ENCODE measurements at places on chromosomes 7 and 10.

DNA sequence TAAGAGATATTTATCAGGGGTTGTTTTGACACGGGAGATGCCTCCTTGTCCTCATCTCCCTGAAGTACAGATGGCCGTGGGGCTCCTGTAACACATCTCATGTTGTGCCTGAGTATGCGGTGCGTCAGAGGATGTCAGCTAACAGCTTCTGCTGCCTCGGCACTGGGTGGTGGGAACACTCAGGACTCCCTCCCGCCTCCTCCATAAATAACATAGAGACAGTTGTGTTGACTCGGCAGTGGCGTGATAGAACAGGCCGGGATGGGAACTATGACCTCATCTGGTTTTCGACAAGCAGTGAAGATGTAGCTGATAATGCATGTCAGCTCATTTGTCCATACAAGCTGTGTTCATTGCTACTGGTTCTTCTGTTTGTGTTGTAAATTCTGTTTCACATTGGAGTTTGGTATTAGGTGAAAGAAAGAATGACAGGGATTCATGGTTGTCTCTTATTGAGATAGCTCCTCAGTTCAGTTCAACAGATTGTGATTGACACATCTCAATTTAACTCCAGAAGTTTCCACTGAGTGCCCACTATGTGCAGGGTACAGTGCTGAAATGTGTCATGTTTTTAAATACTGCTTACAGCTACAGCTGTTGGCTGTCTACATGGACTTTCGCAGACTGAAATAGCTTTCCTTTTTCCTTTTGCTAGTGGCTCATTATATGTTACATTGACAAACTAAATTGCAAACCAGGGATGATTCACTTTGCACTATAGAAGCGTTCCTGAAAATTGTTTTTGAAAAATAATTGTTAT, 87.4 kb downstream of the CHN2 start:
- DNase-seq: no peak

DNA sequence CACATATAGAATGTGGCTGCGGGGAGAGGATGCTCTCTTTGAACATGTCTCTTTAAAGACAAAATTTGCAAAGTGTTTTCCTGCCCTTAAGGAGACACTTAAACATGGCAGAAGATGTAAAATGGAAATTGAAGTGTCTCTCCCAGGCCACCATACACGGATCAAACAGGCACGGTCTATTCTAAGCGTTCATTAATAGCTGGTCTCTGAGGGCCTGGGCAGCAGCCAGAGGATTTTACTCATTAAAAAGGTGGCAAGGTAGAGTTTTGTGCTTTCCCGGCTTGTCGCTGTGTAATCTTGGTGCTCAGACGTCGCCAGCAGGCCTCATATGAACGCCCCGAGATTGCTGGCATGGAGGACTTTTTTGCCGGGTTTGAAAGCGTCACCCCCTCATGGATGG, 205.5 kb downstream of the EMX2 start:
- DNase-seq: no peak

DNA sequence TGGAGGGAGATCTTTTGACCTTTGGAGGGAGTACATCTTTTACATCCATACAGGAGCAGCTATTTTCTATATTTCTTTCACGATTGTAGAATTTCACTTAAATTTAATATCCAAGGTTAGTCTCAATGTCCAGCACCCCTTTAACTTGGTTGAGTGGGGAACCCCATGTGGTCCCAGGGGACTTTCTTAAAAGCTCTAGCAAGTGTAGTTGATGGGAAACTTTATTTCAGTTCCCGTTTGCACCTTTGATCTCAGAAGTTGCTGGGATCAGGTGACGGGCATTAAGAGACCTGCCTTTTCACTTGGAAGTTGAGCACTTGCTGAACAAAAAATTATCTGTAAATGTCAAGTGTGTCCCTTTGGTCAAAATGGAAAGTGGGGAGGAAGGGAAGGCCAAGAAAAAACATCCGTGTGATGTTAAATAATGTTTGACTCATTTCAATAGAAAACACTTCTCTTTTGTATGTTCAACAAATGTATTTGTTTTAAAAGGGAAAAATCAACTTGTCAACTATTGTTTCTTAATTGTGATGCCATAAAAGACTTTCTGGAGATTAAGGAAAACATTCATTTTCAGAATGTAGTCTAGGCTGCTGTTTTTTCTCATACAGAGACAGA, 370.1 kb upstream of the GALNT17 start:
- DNase-seq: no peak

DNA sequence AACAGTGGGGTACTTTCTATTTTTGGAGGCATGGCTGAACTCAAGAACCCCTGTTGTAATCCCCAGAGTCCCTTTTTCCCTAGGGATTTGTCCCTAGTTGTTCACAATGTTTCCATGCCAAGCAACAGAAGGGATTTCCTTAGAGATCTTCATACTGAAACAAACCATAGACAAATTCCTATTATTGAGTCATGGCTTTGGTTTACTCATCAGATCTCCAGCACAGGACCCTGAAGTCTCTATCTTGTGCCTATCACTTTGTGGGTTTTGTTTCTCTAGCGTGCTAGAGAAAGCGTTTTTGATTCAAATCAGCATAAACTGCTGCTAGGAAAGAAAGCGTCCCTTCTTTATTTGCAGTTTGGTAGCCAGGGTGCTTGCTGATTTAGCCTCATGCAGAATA, 165.0 kb downstream of the BAMBI start:
- DNase-seq: no peak

DNA sequence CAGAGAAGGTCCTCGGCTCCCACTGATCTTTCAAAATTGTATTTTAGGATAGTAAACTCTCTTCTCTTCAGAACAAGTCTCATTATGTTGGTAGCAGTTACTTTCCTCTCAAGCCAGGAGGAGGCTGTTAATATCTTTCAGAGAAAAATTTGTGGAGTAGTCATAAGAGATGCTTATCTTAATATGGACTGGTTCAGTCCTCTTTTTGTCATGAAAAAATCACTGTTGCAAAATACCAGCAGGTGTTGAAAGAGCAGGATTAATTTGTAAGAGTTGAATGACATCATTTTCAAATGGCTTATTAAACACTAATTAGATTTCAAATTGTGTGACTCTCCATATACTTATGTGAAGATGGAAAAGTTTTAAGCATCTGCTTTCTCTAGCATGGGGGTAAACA, 662.5 kb downstream of the POM121L12 start:
- no peak for DNase-seq

- DNase-seq: no peak
Measured at GRCh38 chr7:98286701-98287485, 5.4 kb downstream of the BRI3 start.

- no peak for DNase-seq
Measured at GRCh38 chr7:1748839-1749173, 78.7 kb downstream of the ELFN1 start.

DNA sequence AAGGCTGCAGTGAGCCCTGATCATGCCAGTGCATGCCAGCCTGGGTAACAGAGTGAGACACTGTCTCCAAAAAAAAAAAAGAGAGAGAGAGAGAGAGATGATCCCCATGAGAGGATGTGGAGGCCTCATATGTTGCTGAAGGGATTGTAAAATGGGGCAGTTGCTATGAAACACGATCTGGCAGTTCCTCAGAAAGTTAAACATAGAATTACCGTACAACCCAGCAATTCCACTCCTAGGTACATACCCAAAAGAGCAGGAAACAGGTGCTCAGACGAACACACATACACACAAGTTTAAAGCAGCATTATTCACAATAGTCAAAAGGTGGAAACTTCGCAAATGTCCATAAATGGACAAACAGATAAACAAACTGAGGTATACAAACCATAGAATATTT, 27.4 kb upstream of the CYTH3 start:
- no peak for DNase-seq

- DNase-seq: no peak
Measured at GRCh38 chr10:75487087-75487754, 55.8 kb downstream of the LRMDA start.

DNA sequence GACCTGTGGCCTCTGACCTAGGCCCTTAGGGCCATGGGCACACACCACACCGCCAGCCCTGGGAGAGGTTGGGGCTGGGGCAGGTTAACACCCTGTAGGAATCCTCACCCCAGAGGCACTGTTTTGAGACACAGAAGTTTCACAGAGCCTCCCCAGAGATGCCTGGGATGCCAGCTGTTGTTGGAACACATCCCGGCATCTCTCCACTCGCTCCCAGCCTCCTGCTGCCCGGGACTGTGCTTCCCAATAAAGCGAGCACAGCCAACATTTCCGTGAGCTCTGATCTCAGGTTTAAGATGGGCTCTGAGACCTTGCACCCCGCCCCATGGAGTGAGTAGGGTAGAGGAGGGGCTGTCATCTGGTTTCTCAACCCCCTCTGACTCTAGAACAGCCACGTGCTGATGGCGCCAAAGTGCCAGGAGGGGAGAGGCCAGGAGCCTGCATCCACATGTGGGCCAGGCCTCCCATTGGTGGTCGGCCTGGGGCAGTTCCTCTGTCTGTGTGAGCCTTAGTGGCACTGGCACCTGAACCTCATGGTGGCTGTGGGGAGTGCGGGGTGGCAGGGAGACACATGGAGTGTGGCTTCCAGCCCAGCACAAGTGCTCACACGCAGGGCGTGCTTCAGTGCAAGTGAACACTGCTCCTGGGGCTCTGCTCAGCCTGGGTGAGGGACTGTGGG, 54.7 kb downstream of the RASGEF1A start:
- no peak for DNase-seq

- no peak for DNase-seq
Measured at GRCh38 chr10:129191797-129192196, 275.2 kb upstream of the MGMT start.

GRCh38 chr10:34670081-34670480, 145.0 kb downstream of the PARD3 start:
- DNase-seq: no peak

DNA sequence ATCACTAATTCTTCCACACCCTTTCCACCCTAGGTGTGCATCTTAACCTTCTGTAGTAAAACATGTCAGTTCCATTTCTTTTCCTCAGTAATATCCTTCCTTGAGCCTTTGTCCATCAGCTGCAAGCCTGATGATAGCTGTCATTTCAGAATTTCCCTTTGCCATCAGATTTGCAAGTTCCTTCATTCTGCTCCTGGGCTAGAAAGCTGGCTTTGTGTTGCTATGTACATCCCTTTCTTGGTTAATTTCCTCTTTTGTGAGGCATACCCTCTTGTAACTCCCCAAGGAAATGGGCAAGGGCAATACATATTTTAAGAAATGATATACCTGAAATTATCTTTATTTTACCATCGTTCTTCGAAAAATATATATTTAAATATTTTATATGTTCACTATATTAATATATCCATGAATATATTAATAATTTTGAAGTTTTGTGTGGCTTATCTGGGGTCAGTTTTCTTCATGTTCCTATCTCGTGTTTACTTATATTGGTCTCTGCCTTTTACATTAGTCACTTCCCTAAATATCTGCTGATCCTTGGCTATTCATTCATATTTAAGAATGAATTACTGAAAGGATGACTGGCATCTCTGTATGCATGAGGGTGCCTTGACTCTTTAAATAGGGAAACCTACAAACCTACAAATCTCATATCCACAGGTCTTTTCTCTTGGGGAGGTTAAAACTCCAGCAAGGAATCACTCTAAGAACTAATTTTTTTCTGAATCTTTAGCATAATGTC, 143.8 kb downstream of the ZNF22 start:
- DNase-seq: no peak

DNA sequence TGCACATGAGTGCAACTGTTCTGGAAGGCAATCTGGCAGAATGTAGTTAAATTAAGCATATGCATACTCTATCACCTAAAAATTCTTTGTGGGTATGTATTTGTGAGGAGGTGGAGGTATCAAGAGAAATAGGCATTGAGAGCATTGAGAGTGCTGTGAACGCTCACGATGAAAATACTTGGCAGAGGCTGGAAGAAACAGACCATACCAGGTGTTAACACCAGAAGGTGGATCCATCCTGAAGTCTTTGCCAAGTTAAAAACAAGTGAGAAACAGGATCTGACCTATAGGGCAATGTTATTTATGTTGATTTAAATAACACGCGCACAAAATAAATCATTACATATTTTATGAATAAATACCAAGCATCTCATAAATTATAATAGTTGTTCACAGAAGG, 311.6 kb downstream of the PCLO start:
- no peak for DNase-seq

GRCh38 chr10:66637273-66638036, 288.4 kb upstream of the LRRTM3 start:
- no peak for DNase-seq

DNA sequence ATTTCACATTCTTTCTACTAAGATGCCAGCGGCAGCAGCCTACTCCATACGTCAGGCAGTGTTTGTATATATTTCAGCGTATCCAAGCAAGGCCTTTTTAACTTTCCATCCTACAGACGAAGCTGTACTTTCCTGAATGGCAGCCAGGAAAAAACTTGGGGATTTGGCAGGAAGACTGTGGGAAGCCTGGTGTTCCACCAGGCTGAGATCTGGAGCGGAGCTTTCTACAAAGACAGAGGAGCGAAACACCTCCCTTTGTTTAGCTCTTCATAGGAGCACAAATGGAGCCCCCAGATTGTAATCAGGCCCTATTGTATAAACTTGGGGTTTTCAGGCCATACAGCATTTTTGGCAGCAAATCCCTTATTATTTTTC, 143.8 kb downstream of the TES start:
- no peak for DNase-seq

Measured in stimulated activated CD4-positive, alpha-beta T cell treated with anti-CD3 and anti-CD28 coated beads, Interleukin-1b, Interleukin-23, amount 100 ng/mL, for 1 hour (primary cell).